ENCODE measurements at places on chromosomes 2 and 18.

DNA sequence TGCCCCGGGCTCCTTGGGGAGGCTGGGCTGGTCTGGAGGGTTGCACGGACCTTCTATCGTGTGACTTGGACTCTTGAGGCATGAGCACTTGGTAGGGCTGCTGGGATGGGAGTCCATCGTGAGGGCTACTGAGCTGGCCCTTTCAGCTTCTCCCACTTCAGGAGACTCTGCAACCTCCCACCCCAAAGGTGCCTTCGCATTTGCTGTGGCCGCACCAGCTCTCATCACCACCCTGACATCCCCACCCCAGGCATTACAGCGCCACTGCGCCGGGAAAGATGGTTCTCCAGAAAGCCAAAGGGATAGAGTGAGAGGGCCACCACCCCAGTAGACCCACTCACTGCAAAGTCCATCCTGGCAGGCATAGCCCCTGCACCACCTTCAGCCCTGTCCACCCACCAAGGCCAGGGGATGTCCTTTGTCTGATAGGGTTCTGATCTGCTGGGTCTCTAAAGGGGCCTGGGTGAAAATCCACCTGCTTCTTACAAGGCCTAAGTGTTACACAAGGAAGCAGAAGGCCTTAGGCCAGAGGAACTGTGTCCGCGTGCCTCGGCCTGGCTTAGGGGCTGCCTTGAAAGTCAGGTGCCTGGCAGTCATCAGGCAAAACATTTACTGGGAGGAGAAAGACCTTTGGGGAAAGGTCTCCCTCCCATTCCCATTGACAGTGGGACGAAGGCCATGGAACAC lies 5.1 kb downstream of the EHD3 start:
- DNase-seq = no peak

- no peak for DNase-seq
Measured at GRCh38 chr18:57585421-57585820, 1.1 kb downstream of the FECH start.

DNA sequence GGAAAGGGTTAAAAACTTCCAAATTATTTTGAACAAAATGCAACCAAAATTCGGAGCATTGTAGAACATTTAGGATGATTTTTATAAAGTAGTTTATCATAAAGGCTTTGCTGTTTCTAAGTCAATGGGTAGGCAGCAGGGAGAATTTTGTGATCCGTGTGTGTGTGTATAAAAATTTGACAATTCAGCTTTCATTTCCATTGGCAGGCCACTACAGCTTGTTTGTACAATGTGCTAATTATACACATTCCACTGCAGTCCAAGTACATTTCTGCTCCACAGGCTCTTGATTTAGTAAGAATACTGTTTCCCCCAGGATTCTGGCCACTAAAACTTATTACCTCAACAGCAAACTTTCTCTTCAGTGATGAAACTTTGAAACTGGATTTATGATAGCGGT lies 71.8 kb upstream of the LTBP1 start:
- no peak for DNase-seq

DNA sequence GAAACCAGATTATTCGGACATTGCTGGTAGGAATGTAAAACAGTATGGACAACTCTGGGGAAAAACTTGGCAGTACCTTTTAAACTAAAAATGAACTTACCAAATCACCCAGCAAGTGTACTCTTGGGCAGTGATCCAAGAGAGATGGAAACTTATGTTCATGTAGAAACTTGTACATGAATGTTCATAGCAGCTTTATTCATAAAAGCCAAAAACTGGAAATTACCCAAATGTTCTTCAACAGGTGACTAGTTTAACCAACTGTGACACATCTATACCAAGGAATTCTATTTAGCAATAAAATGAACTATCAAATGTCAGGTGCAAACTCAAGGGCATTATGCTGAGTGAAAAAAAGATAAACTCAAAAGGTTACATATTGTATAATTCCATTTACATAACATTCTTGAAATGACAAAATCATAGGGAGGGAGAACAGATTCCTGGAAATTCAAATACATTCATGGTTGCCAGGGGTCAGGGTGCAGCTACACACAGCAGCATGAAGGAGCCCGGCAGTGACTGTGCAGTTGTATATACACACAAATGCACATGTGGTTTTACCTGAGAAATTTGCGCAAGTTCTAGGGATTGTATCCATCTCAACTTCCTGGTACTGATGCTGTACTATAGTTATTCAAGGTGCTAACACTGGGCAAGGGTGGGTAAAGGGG lies 3.5 kb upstream of the RNU4ATAC start:
- no peak for DNase-seq

- no peak for DNase-seq
Measured at GRCh38 chr18:24702001-24702515, 241.6 kb downstream of the HRH4 start.

- DNase-seq = no peak
Measured at GRCh38 chr2:240555541-240556250, 2.1 kb downstream of the ANKMY1 start.

DNA sequence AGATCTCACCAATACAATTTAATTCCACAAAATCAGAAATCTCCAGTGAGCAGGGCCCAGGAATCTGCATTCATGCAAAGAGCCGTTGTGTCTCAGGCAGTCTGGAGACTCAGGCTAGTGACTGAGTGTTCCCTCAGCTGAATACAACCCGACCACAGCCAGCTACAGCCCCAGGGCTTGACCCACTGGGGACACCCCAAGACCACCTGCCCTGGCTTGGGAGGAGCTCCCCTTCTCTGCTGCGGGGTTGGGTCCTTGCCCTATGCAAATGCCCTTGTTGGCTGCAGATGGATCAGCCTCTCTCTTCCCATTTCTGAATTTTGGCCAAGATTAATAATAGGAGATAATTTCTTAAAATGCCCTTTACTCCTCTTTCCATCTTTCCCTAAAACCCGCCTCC lies 157.7 kb downstream of the TWIST2 start:
- DNase-seq = no peak

DNA sequence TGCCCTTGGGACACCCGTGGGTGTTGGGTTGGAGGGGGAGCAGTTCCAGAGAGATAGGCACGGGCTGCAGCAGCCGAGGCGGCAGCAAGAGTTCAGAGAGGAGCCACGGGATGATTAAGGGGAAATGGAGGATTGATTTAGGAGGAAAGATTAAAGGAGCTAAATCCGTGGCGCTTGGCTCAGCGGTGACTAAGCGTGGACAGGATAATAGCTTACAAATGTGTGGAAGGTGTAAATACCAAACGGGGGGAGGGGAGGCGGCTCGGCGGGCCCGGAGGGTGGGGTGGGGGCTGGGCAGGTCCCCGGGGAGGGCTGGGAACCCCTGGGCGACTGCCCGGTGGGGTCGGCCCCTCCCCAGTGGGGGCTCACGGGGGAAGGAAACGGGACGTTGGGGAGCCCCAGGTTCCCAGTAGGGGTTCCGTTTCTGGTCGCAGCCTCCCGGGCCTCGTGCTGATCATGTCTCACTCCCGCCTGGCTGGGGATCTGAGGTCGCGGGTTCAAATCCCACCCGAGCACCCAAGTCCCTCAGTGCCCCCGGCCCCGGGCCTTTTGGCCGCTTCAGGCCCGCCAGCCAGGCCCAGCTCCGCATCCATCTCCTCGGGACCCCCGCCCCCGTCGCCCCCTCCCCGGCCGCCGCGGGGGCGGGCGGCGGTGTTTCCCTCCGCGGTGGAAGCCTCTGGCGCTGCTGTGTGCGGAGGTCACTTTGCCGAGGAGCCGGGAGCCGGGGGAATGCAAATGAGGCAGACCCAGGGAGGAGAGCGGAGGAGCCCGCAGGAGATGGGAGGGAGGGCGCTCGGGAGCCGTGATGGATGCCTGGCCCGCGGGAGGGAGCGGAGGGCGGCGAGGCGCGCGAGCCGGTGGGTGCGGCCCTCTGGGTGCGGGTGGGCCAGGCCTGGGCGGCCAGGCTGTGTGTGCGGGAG lies 8.1 kb downstream of the ASIC4 start:
- no peak for DNase-seq

- no peak for DNase-seq
Measured at GRCh38 chr2:11342551-11343367, 1.7 kb downstream of the ROCK2 start.

DNA sequence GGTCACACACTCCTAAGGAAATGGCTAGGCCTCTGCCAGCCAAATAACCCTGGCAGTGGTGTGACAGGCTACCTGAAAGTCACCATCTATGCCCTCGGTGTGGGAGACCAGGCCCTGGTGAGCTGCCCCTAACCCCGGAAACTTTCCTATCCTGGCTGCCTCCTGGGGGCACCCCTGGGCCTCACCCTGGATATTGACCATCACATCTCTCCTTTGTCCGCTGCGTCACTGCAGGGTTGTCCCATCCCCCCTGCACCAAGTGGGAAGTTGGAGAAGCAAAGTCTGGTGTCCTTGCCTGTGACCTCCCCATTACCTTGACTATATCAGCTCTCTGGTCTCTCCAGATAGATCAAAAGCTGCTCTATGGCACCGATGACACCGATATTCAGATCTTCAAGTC lies 18.8 kb downstream of the FER1L5 start:
- DNase-seq = no peak

DNA sequence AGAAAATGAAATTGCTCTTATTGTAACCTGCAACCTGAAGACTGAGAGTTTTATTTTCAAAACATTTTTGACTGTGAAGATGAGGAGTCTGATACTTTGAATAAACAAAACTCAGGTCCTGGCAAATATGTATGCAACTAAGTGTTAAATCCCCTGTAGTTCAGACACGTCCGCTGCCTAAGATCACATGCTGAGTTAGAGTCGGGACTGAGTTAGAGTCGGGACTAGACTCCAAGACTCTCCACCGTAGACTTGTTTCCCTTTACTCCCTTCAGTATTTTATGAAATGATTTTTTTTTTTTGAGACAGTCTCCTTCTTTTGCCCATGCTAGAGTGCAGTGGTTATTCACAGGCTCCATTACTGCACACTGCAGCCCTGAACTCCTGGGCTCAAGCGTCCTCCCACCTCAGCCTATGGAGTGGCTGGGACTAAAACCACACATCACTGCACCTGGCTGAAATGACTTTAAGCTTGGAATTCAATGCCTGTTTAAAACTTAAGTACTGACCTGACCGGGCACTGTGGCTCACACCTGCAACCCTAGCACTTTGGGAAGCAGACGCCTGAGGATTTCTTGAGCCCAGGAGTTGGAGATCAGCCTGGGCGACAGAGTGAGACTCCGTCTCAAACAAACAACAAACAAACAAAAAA lies 28.0 kb upstream of the PMAIP1 start:
- no peak for DNase-seq

DNA sequence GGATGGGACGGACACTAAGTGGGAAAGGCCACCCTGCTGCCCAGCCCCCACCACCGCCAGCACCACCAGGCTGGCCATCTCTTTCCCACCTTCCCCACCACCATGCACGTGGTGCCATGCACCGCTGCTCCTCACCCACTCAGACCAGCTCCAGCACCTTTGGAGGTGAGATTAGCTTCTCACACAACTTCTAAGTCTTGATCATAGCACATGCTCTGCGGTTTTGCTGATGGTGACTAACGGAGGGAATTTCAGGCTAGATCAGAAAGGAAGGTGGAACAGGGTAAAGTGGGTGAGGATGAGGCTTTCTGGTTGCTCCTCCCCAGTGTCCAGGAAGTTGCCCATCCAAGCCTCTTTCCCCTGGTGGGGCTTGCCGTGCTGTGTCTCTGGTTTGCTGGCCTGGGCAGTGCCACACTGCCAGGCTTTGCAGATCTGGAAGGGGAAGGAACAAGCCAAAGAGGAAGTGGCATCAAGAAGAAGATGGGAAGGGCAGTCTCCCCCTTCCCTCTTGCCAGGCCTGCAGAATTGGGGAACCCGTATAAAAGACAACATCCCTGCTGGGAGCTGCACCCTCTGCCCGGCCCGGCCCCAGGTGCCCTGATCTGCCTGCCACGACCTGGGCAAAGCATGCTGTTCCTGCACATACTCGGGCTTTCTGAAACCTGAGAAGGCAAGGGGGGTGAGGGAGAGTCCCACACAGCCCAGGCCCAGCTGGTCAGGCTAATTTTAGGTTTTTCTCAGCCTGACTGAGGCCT lies 44.3 kb upstream of the CAB39 start:
- no peak for DNase-seq

Measured in T-cell (primary cell).